ENCODE measurements at places on chromosomes 5 and 9.
A peak's percentile ranks its signal among the peaks of the same experiment; 100 is the strongest.

- DNase-seq: no peak
These were observed 29.2 kb downstream of the PCDHGC5 start for GRCh38 chr5:141517880-141518617.

GRCh38 chr5:30781643-30782042 lies 411.8 kb upstream of the CDH6 start:
- no peak for DNase-seq

DNA sequence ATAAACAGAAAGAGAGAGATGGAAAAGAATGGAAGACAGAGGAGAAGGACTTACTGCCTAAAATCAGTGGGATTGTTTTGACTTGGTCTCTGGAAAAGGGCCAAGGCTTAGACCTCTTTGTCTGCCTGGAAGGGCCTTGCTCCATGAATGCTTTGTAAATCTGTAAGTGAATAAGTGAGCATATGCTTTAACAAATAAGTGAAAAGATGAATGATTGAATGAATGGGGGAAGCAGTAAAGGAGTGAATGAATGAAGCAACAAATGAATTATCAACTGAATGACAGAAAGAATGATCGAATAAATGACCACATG lies 5.5 kb downstream of the KCNIP1 start:
- DNase-seq: no peak

DNA sequence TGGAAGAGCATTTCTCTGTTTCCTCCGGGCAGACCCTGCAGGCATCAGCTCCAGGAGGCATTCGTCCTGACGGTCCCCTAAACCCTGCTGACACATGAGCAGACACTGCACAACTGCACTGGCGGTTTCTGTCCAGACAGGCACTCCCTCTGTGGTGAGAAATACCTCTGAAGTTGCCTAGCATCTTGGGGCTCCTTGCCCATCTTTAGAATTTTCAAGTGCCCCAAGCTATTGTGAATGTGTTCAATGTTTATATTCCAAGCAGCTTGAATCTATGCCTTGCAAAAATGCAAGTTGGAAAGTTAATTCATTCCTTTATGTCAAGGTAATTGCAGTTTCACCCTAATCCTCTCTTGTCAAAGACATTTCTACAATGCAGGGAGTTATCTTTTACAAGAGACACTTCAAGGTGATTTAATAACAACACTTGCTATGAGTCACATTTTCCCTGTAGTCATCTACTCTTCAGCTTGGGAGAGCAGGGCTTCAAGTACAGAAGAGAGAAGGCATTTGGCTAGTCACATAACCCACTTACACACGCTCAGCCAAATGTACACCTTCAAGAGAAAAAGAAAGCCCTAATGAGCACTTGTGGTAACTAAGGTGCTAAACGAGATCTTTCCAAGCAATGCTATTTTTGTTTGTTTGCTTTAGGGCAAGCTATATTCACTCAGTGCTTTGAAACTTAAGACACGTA lies 302.5 kb downstream of the MLLT3 start:
- DNase-seq: no peak

DNA sequence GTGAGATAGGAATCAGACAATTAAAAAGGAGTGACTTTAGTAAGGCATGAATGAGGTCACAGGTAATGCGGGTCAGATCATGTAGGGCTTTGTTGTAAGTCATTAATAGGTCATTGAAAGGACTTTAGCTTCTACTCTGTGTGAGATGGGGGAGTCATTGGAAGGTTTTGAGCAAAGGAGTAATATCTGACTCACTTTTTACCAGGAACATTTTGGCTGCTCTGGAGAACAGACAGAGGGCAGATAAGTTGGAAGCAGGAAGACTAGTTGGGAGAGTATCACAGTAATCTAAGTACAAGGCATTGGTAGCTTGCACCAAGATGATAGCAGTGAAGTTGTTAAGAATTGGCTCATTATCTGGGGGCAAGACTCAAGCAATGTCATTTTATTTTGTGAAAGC lies 37.4 kb downstream of the KIF2A start:
- DNase-seq: no peak

GRCh38 chr9:104921067-104921741 lies 6.8 kb downstream of the ABCA1 start:
- no peak for DNase-seq

DNA sequence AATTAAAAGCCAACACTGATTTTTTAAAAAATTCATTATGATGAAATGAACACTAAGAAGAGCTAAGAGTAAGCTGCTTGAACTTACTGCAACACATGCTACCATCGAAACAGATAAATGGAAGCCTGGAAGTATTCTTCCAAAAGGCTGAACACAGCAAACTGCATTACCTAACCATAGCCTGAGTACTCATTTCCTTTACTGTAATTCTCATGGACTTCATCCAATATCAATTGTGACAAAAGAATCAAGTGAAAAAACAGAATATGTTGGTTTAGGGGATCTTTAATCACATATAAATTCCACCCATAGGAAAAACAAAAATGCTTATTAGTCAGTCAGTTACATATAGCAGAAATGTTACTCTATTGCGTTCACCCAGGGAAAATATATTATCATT lies 68.5 kb downstream of the DROSHA start:
- DNase-seq: no peak

- no peak for DNase-seq
These were observed 2.3 kb downstream of the NKX2-5 start for GRCh38 chr5:173232499-173233346.

GRCh38 chr5:143583409-143583808 lies 179.9 kb upstream of the NR3C1 start:
- DNase-seq: no peak

DNA sequence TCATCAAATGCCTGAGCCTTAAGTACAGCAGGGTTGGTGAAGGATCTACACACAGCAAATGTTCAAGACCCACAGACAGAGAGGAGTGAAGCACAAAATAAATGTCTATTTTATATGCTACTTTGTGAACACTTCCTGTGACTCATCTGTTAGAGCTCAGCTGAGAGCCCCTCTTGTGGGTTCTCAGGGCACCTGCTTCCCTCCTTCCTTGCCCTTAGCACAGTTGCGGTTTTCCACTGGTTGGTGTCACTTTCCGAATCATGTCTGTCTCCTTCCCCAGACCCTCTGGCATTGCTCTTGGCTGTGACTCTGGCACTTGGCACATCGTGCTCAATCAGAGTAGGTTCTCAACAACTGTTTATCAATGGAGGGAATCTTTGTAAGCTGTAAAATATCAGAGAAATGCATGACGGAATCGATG lies 128.5 kb upstream of the STC2 start:
- no peak for DNase-seq

DNA sequence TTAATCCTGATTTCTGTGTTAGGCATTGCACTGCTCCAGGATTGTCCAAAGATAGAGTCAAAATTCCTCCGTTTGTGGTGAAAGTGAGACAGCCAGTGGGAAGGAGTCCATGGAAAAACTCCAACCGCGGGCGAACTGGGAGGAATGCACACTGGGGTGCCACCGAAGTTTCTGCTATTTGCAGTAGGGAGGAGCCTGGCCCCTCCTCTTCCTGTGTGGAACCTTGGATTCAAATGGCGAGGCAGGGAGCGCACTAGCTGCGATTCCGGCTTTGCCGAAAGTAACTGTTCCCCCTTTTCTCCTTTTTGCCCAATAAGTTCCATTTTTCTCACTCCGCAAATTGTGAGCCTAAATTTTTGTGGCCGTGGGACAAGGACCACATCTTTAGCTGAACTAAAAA lies 9.3 kb downstream of the BAAT start:
- no peak for DNase-seq

- no peak for DNase-seq
These were observed 94.2 kb downstream of the CYLC2 start for GRCh38 chr9:103089357-103089756.

DNA sequence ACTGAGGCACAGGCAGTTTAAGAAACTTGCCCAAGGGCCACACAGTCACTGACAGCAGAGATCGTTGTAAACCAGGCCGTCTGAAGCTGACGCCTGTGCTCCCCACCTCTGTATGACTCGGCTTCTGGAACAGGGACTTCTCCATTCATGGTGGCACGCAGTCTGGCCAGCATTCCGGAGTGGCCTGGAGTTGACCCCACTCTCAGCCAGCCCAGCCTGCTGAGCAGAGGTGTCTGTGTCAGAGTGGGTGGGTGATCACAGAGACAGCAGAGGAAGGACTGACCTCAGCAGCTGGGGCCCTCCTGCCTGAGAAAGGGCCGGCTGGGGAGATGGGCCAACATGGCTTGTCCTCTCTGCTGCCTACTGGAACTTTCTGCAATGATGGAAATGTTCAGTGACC lies 12.6 kb downstream of the LRSAM1 start:
- DNase-seq: no peak

DNA sequence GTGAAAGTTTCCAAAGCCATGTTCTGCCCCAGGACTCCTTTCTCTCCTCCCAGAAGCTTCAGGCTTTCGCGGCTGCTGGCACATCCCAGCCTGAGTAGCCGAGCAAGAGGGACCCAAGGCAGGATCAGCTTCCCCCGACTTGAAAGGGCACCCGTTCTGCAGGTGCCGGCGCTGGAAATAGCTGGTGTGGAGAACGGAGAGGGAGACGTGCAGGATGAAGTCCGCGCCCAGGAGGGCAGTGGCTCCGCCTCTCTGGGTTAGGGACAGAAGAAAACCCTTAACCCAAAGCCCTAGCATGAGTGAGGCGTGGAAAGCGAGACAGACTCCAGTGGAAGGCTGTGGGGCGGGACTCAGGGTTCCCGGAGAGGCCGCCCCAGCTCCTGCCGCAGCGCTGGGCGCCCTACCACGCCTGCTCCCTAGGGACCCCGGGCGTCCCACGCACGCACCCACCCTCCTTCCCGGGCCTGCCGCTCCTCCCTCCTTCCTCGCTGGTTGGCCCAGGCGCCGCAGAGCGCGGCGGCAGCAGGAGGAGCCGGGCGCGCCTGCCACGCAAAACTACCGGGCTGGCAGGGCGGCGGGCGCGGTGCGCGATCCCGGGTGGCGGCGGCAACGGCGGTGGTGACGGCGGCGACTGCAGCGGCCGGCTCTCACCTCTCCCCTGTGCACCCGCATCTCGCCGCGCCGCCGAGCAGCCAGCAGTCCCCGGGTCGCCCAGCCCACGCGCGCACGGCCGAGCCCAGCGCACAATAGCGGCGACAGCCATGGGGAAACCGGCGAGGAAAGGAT lies at the start of gene SLC1A1:
Gene SLC1A1, plus strand, starts transcription at position 550 of the 786 bp plus-strand sequence. Its CDS starts 212 bp downstream, at position 762.
- peak; percentile 37 for DNase-seq

- no peak for DNase-seq
These were observed 233.6 kb upstream of the IRX1 start for GRCh38 chr5:3361811-3362605.

DNA sequence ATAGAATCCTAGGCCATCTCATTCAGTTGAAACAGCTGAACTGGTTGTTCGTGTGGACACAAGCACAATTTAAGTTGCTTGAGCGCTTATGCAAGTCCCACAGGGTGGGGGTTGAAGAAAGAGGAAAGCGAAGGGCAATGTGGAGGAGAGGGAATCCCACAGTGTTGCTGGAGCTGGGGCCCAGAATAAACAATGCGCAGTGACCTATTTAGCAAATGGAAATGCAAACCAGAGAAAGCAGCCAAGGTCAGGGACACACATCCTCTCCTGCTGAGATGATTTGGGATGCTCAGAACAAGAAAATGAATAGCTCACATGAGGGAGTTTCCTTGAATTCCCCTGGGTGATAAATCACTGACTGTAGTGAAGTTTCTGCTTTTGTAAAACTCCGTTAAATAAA lies 838.3 kb downstream of the TLE4 start:
- DNase-seq: no peak

DNA sequence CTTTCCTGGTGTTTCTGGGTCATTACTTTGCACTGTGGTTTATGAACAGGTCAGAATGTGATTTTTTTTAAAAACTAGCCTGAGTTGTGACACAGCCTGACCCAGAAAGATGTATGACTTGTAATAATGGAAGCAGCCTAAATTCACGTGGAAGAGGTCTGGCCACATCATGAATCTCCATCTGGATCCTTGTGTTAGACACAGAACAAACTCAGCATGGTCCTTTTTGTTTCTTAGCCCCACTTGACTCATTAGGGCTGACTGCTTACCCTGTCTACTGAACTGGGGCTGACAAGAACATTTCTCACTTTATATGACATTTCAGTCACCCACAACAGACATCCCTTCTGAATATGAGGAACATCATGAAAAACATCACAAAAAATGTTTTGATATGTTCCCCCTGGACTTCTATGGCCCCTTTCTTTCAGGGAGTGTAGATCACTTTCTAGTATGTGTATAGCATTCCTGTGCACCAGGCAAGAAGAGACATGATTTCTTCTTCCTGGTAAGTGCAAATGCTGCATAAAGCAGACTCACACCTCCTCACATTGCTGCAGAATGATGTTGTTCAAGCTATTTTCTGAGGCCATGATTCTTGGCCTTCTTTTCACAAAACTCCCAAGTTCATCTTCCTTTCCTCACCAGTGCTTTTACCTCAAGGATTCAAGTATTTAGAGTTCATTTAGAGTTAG lies 52.3 kb downstream of the ZNF622 start:
- DNase-seq: no peak

DNA sequence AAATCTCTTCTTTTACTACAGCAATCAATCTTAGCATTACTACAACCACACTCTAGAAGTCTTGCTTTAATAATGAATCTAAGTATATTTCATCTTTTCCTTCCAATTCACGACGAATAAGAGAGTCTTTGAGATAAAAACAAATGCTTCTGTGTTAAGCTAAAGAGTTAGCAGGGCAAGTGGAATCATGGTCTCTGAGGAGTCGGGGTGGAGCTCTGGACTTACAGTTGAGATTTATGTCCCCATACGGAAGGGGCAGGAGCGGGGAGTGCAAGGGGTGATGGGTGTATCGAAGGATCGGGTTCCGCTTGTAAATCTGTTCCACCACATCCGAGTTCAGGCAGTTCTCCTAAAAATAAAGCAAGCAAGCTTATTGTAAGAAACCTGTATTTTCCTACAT lies 59.0 kb upstream of the RETREG1 start:
- DNase-seq: no peak

- peak; percentile 72 for DNase-seq
These were observed 138.1 kb upstream of the COL5A1 start for GRCh38 chr9:134503301-134504105.

GRCh38 chr9:127539259-127539981 lies 72.7 kb upstream of the STXBP1 start:
- DNase-seq: no peak

DNA sequence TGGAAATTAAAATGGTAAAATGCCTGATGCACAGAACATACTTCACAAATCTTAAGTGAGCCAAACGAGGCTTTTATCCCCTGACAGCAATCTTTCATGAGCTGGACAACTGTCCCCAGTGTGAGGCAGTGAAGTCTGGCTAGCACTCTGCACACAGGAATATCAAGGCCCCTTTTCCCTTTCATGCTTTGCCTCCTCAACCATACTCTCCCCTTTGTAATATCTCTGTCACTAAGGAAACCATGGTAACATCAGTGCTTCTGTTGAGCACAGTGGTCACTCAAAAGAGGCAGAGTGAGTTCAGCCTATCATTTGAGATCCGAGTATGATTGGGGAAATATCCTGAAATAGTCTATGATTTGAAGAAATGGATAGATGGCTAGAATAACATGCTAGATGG lies 318.3 kb downstream of the ENC1 start:
- DNase-seq: no peak
